Ureter (tissue), 1 donor: ENCODE measurements at places on chromosomes 6 and 20.

- DNase-seq: no peak
These were observed 126.8 kb downstream of the MAP3K7 start for GRCh38 chr6:90460051-90460450.

- no peak for DNase-seq
These were observed 62.8 kb downstream of the ZFAND3 start for GRCh38 chr6:37882292-37882691.

DNA sequence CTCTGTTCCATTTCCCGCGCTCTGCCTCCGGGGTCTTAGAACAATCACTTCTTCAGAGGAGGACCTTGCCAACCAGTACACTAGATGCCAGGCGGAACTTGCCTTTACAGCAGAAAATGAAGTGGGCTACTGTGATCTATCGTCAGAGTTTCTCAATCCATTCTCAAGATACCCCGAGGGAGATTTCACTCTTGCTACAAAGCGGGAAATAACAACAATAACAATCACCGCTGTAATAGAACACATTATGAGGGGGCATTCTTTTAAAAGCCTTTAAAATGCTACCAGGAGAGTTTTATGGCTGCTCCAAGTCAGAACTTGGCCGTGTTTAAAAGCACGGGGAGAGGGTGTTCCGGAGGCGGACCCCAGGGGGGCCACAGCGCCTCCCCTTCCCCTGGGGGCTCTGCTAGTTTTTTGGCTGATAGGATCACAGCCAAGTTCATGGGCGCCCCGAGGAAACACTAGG lies 617.0 kb upstream of the AGPAT4 start:
- no peak for DNase-seq

DNA sequence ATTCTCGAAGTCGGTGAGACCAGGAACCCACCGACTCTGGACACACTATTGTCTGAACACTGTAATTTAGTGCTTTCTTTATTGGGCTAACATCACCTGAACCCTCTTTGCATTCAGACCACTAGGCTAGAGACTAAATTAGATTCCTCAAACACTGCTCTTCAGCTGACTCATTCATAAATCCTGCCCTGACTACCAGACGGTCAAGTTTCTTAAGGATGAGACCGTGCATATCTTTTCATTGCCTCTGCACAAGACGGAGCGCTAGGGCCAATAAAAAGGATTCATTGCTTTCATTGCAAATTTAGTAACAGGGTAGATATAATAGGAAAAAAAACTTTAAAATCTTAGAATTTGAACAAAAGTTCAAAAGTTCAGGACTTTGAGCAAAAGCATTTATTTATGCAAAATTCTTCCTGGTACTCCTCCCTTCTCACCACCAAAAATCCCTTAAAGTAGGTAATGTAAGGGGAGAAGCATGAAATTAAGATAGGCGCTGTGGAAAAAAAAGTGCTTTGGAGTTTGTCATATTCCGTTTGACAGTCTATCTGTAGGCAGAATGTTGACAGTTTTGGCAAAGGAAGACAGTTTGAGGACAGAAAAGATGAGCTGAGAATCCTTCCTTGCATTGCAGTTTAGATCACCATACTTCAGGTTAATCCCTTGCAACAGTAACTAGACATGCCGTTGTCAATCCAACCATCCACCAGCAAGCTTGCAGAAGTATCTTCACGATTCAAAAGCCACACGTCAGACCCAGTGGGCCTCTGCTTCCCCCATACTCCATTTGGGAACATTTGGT lies 328.6 kb upstream of the JARID2 start:
- DNase-seq: no peak

DNA sequence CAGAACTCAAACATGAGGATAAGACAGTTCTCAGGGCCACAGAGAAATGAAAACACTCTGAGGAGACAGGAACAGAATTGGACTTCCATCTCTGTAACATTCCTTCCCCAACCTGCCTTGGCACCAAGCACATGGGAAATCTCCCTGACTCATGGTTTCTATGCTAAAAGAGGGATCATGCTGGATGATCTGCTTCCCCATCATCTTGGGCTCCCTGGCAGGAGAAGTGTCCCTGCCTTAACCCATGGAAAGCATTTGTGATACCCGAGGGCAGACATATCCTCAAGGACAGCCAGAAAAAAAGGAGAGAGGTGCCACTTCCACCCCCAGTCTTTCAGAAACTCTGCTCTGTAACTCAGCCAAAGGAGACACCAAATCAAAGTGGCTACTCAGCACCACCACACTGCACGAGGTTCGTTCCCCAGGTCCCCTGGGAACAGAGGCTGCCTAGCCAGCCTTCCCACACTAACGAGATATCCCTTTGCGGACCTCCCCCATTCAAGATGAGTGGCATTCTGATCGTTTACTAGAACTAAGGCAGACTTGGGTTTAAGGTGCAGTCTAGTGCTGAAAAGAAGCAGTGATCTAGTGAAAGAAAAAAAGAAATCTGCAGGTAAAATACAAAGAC lies 34.8 kb downstream of the BLOC1S5 start:
- DNase-seq: no peak

- DNase-seq: no peak
These were observed 524 bp downstream of the C20orf203 start for GRCh38 chr20:32672982-32673851.

DNA sequence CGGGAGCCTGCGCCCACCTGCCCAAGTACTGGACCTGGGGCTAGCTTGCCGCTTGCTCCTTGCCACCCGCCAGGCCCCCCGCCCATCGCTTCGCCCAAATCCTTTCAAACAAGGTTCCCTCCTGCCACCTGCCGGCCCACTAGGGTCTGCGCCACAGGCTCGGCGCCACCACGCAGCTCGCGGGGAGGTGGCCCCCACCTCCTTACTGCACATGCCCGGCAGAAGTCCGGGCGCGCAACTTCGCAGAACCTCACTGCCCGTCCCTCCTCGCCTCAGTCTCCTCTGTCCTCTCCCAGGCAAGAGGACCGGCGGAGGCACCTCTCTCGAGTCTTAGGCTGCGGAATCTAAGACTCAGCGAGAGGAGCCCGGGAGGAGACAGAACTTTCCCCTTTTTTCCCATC lies 11.2 kb downstream of the GNAS-AS1 start:
- DNase-seq: no peak
